ENCODE measurements at places on chromosomes 3 and 15. TPM values are rescaled to one million over a fixed set of nuclear protein-coding genes. Genes with fewer than 3 reads are reported as not detected.

Gene PBRM1
- total RNA-seq: 94.0 TPM

Gene TAGLN3
- total RNA-seq: not detected

GRCh38 chr15:74664028-74664616 is 31.7 kb downstream of the EDC3 start:
- DNase-seq: no peak

DNA sequence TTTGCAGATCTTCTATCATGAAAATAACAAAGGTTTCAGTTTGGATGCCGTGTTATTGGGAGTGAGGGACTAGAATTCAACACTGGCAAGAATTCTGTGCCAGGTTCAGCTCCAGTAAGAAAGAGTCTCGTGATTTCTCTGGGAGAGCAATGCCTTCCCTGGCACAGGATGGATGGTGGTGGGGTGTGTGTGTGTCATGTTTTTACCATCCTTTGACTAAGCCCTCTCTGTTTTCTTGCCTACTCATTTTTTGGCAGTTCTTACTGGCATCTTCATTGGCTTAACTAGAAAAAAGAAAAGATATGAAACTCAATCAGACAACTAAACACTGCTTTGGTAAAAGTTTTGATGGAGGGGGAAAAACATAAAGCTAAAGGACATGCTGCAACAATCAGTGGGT is 86.6 kb downstream of the FMN1 start:
- DNase-seq: no peak

DNA sequence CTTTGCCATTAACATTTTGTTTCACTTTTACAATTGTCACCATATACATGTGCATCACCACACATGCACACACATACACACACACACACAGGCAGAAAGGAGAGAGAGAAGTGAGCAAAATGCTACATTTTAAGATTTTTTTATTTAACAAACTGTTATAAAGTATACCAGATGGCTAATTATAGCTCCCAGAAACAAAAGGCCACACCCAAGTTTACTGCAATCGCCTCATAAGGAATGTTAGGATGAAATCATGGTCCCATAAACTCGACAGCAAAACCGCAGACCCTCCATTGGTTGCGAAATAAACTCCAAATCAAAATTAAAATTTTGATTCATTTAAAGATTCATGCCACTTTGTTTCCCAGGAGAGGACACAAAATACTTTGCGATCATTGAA is 16.1 kb upstream of the C15orf61 start:
- DNase-seq: no peak

DNA sequence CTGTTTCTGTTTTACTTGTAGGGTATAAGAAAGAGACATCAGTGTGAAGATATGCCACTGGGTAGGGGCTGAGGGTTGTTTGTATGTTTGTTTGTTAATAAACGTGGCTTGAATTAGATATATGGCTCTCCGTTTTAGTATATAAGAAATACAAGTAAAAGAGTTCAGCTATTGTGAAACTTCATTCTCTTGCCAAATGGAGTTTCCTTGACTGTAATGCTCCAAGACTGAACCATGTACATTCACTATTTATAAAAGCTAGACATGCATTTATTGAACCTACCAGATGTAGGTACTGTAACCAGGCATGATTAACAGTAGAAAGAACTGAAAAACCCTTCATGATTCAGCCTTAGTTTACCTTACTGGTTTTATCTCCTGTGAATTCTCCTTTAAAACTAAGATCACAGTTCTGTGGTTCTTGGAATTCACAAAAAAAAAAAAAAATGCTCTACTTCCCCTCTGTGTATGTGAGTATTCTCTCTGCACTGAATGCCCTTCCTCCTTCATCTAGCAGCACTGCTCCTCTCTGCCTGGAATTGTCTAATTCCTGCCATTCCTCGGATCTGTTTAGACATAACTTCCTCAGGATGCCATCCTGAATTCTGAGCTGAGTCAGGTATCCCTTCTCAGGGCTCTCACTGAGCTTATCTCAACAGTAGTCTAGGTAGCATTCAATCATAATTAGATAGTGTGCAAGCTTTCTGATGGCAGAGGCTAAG is 504.4 kb downstream of the FHIT start:
- DNase-seq: no peak

- DNase-seq: no peak
These were observed 246.1 kb upstream of the NR2E3 start for GRCh38 chr15:71564217-71564616.

DNA sequence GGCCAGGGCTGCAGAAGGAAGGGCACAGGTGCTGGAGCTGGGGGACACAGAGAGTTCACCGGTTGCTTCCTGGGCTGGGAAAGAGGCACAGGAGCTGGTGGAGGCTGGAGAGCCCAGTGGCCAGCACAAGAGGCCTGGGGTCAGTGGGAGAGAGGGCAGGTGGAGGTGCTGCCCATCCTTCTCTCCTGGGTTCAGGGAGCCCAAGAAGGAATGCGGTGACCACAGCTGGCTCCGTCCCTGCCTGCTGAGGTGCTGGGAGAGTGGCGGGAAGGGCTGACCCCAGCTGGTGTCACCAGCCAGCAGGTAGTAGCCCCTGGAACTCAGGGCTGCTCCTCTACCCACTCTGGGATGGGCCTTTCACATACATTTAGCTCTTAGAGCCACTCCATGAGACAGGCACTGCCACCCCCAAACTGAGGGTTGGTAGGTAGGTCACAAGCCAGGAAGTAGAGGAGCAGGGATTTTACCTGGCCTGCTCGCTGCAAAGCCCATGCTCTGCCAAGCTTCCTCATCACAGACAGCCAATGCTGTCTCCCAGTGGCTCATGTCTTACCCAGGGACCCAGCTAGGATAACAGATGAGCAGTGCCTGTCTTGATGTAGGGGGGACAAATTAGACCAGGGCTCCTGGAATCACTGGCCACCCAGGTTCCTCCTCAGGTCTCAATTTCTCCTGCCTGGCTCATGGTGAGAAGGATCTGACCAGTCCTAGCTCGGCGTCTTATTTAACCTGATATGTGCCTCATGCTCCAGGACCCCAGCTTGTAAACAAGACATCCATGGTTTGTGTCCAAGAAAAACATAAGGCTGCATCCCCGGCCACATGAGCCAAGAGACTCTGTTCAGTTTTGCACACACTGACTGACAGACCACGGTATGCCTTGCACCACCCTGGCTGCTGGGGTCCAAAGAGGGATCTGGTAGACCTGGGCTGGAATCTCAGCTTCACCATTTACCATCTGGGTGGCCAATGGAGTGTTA is 119.2 kb downstream of the CORO2B start:
- no peak for DNase-seq
